IMR-90 (cell line): ENCODE measurements at places on chromosomes 4 and X. TPM values are rescaled to one million over a fixed set of nuclear protein-coding genes. Genes with fewer than 3 reads are reported as not detected.

GRCh38 chr4:48297256-48297846 is 27.7 kb upstream of the TEC start:
- DNase-seq: peak; percentile 29

GRCh38 chrX:122787231-122787630 is 396.8 kb upstream of the GRIA3 start:
- DNase-seq: no peak

GRCh38 chr4:140790765-140791164 is 34.6 kb upstream of the TBC1D9 start:
- peak; percentile 5 for DNase-seq

DNA sequence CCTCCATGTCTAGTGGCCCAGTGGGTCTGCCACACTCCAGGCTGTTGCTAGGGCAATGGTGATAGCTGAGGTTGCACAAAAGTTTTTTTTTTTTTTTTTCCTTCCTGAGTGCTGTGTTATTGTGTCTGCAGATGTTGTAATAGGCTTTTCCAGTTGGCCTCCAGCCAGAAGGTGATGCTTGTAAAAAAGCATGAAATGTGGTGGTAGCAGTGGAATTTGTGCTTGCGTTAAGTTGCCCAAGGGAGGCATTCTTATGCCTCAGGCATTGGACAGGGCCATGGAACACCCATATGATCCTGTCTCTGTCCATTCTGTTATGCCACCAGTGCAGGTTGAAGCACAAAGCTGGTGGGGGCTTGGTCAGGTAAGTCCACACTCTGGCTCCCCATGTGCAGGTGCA is 660.5 kb upstream of the SPANXN1 start:
- no peak for DNase-seq

GRCh38 chr4:88442689-88443191 is 14.2 kb upstream of the HERC5 start:
- DNase-seq: no peak

DNA sequence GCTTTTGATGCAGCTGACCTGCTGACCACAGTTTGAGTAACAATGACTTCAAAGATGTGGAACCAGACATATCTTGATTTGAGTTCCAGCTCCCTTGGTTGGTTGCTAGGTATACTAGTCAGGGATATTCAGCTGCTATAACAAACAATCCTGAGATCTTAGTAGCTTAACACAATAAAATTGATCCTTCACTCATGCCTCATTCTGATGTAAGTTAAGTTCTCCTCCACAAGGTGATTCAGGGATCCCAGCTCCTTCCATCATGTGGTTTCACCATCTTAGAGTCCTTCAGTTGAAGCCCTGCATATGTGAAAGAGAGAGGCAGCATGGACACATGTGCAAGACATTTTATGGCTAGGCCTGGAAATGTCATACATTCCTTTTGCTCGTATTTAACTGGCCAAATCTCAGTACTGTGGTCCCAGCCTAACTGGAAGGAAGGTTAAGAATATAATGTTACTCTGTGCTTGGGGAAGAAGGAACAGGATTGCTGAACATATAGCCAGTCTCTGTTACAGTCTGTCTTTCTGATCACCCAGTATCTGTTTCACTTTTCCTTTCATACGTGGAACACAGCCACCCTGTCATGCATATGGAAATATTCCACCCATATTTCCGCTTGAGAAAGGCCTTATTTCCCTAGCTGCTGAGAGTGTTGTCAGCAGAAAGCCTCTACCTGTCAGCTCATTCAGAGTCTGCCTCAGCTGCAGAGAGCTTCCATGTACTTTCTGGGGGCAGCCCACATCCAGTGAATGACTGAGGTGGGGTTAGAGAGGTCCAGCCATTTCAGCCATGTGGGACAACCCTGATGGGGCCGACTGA is 7.1 kb downstream of the SMIM9 start:
- no peak for DNase-seq

- DNase-seq: peak; percentile 42
Observed at GRCh38 chrX:31499109-31499508, 427.3 kb upstream of the FTHL17 start.

DNA sequence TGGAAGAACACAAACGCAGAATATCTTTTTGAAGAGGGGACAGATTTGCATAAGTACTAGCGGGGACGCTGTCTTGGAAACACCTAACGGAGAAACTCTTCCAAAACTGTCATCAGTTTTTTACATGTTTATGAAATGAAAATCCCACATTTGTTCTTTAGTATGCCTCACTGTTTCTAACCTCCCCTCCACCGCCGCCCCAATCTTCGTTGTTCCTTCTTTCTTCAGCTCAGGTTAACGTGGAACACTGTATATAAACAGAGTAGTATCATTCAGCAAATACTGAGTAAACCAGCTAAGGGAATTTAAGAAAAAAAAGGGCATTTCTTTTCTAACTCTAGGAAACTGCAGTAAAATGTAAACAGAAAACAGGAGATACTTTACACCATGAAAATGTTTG is 2345.6 kb downstream of the PCDH7 start:
- DNase-seq: no peak

GRCh38 chr4:78242071-78242470 is 184.9 kb downstream of the FRAS1 start:
- no peak for DNase-seq

DNA sequence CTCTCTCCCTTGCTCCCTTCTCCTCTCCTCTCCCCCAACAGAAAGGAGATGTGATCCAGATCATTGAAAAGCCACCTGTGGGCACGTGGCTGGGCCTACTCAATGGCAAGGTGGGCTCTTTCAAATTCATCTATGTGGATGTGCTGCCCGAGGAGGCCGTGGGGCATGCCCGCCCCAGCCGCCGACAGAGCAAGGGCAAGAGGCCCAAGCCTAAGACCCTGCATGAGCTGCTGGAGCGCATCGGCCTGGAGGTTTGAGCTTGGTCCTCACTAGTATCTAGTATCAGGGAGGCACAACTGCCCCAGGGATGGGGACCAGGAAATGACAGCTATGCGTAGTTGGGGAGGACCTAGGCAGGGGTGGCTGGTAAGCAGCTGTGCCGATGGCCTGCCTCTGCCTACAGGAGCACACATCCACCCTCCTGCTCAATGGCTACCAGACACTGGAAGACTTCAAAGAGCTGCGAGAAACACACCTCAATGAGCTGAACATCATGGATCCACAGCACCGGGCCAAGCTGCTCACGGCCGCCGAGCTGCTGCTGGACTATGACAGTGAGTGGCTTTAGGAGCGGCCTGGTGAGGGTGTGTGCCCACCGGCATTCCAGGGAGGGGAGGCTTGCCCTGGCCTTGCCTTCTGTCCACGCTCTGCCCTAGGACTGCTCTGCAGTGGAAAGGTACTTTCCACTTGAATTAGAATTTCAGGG is 13.0 kb downstream of the SASH3 start:
- no peak for DNase-seq

KLHL4 gene
- 1.4 and 1.7 TPM in 2 replicates for total RNA-seq

CXXC4 gene
- under 0.01 TPM in 1 of 2 replicates, not detected in the other for total RNA-seq

DNA sequence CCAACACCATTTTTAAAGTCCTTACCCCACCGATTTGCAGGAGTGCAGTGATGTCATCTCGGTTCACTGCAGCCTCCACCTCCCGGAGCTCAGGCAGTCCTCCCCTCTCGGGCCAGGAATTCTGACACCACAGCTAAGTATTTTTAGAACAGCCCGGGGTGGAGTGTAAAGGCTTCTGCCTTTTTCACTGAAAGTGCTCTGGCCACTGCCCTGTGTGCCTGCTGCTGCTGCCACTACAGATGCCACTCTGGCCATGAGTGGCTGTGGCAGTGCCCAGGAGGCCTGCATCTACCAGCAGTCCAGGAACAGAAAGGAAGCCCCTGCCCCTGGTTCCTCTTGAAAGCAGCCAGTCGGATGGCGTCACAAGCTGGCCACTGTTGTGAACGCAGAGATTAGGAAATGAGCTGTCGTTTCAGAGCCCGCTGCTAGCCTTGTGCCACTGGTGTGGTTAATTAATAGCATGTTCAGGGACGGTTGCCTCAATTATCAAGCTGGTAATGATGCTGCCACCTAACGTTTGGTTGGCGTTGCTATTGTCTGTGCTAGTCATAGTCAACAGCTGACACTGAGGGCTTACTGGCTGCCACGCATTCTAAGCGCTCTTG is 23.6 kb upstream of the TBC1D14 start:
- peak; percentile 66 for DNase-seq

GRCh38 chr4:108881190-108881589 is 118.3 kb upstream of the ETNPPL start:
- peak; percentile 96 for DNase-seq

GRCh38 chr4:169485086-169485485 is 127.3 kb downstream of the NEK1 start:
- DNase-seq: peak; percentile 63

- DNase-seq: no peak
Observed at GRCh38 chrX:50375481-50376267, 95.0 kb downstream of the DGKK start.

TMPRSS11A gene
- total RNA-seq: not detected in 2 replicates

DNA sequence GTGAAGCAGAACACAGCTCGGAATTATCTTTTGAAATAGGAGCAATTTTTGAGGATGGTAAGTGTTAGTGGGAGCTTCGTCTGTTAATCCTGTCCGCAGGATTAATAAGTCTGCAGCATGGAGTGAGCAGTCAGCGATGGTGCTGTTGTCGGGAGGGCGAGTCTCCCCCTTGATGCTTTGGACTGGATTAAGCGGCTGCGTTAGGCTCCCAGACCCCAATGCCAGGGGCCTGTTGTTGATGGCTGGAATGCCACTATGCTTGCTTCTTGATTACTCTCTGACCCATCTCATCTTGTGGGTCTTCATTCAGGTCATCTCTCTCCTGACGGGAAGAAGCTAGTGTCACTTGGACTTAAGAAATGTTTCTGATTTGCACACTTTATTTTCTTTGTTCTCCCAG is 332.6 kb downstream of the ARHGAP10 start:
- no peak for DNase-seq

- peak; percentile 86 for DNase-seq
Observed at GRCh38 chr4:118373614-118374255, 20.9 kb upstream of the PRSS12 start.

DNA sequence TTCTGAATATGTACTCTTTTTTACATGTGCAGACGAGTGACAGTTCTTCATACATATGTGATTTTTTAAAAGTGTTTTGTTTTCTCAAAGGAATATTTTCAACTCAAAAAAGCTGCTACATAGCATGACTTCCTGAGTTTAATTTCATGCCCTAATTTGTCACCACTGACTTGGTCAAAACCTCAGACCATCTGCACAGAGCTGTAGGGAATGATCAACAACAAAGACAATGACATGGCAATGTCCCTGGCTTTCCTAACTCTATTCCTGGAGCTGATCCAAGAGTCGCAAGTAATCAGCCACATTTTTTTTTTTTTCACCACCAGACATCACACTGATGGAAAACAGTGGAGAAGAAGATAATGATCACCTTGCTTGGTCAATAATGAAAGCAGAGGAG is 97.7 kb downstream of the TMA16 start:
- DNase-seq: no peak

FAM53A gene
- total RNA-seq: 1.9 and 2.0 TPM in 2 replicates

SPIN2A gene
- 0.18 and 0.28 TPM in 2 replicates for total RNA-seq

DNA sequence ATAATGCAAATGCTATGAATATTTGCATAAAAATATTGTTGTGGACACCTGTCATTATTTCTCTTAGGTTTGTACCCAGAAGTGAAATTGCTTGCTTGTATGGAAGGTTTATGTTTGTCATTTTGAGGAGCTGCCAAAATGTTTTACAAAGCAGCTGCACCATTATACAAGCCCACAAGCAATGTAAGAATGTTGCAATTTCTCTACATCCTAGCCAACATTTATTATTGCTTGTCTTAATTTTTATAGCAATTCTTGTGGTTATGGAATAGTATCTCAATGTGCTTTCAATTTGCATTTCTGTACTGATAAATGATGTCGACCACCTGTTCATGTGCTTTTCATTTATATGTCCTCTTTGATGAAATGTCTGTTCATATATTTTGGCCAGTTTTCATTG is 18.7 kb upstream of the RBMX start:
- DNase-seq: no peak
